ENCODE measurements at places on chromosomes 2 and 18.

- no peak for DNase-seq
These were observed 64.5 kb upstream of the PPP1CB start for GRCh38 chr2:28687171-28687570.

GRCh38 chr2:230503798-230504197 is 87.8 kb downstream of the SP100 start:
- DNase-seq: no peak

GRCh38 chr2:9675415-9676351 is 44.9 kb upstream of the YWHAQ start:
- DNase-seq: peak; percentile 96

DNA sequence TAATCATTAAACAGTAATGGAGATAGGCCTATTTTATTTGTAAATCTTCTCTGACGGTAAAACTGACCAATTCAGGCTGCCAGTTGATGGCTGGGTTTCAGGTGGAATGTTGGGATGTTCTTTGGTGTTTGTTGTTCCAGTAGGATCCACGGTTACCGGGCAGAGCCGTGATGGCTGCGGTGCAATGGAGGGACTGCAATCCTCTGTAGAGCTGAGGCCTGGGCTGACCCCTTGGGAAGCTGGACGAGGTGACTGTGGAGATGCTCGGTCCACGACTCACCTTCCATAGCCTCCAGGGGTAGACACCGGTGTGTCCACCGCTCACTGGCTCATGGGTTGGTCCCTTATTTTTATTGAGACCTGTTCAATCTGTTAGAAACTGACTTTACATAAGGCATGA is 42.5 kb downstream of the ZNF519 start:
- DNase-seq: peak; percentile 12

- no peak for DNase-seq
These were observed 138.1 kb downstream of the DNAH6 start for GRCh38 chr2:84654414-84654813.

DNA sequence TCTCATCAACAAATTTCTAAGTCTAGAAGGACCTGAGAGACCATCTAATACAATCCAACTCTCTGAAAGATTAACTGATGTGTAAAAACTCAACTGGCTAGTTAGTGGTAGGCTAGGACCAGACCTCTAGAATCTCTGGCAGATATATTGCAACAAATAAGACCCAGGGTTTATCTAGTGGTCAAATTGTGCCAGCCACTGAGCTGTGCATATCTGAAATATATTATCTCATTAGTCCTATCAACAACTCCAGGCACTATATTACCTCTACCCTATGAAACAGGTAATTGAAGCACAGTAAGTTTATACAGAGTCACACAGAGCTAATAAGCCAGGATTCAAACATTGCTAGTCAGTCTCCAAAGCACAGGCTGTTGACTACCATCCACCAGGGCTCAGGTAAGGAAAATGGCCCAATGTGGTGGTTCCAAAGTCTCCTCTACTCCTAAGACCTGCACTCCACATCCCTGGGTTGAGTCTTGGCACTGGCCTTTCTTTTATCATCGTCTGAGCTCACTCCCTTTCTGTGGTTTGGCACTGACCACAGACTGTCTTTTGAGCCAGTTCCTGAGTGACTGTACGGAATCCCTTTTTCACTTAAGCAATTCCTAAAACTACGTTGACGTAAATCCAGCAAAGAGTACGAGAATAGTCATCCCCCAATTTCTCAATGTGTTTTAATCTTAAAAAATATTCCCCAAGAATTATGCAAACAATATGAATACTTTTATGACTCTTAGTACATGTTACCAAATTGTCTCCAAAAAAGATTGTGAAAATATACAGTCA is 11.9 kb upstream of the PID1 start:
- DNase-seq: peak; percentile 97

- peak; percentile 93 for DNase-seq
These were observed 112.0 kb upstream of the CTDP1 start for GRCh38 chr18:79567481-79568147.

GRCh38 chr2:190809139-190809764 is 71.4 kb upstream of the GLS start:
- DNase-seq: peak; percentile 60

DNA sequence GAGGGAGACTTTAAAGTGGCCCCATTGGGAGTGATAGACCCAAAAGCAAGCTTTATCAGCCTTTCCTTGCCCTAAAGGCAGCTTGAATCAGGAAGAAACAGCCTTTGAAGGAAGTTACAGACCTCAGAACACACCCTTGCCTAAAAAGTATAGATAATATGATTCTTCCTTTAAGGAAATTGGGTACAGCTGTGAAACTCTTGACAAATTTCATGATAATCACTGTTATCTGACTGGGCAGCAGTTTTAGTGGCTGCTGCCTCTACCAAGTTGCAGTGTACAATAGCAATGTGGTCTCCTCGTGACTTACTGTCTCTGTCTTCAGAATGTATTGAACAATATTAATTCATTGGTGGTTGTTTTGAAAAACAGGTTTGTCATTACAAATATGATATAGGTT is 16.7 kb downstream of the HOXD1 start:
- DNase-seq: no peak

GRCh38 chr2:154855138-154855537 is 156.6 kb downstream of the KCNJ3 start:
- no peak for DNase-seq

GRCh38 chr2:40401896-40402295 is 50.0 kb downstream of the SLC8A1 start:
- DNase-seq: peak; percentile 84

DNA sequence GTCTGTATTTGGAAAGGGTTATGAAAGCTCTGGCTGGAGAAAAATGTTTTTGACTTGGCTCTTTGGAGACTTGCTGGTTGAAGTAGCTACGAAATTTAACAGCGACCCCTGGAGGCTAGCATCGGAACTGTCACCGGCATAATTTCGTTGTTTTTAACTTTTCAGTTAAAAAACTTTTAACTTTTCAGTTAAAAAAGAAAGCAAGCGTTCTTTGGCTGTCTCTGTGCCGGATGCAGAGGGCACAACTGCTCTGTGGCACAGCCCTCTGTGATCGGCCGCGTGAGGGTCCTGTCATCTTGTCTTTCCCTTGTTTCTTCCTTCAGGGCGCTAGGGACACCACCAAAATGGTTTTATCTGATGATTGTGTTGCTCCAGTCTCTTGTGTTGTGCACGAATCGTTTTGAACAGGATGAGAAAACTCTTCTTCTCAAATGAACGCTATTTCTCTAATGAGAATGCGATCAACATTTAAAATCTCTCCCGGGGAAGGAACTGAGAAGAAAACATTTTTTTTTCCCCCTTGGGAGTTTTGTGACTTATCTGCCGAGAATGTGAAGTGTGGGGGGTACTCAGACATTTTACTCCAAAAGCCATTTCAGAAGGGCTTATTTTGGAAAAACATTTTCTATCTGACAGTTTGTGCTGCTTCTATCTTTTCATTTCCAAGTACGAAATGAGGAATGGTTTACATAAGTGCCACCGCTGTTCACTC is 57.1 kb downstream of the ADCYAP1 start:
- peak; percentile 45 for DNase-seq

DNA sequence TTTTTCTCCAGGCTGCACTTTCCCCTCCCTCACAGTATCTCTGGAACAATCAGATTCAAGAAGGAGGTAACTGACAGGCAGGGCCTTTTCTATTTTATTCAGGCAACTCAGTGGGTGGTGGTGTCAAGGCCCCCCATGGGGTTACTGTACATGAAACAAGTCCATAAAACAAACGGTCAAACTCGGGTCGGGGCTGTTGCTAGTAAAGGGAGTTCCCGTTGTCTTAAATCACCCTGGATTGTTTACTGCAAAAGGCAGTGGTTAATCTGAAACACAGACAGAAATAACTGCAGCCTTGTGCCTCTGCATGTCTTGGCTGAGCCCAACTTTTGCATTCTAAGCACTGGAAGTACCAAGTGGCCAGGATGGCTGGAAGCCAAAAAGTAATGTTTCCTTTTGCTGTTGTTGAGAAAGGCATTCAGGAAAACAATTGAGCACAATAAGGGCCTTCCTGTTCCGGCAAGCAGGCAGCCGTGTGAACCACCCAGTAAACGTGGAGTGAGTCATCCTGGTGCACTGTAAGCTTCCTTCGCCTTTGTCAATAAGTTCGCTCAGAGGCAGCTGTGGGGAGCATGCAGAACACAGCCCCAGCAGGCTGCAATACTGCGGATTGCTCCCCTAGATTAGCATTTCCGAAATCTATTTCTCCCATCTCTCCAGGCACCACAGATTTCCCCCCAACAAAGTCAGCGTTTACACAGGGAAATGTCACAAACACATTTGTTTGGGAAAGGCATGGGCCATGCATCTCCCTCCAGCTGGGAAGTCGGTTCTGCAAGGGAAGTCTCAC is 149.6 kb downstream of the IRS1 start:
- peak; percentile 97 for DNase-seq

- no peak for DNase-seq
These were observed 215.1 kb downstream of the DYSF start for GRCh38 chr2:71668326-71669057.

- DNase-seq: peak; percentile 25
These were observed 102.2 kb upstream of the UXS1 start for GRCh38 chr2:106296182-106296815.

- DNase-seq: peak; percentile 46
These were observed 63.0 kb upstream of the MSH2 start for GRCh38 chr2:47339745-47340541.

GRCh38 chr2:190530248-190530900 is 4.1 kb downstream of the NEMP2 start:
- peak; percentile 66 for DNase-seq

- DNase-seq: no peak
These were observed 37.6 kb downstream of the HJURP start for GRCh38 chr2:233816771-233817170.

- DNase-seq: no peak
These were observed 354.1 kb upstream of the ATP5MC3 start for GRCh38 chr2:175535631-175536030.

GRCh38 chr18:12376034-12376753 is 833 bp downstream of the AFG3L2 start:
- DNase-seq: no peak

GRCh38 chr2:158969162-158969714 is 798 bp downstream of the TANC1 start:
- no peak for DNase-seq

GRCh38 chr2:96601382-96602292 is 36.5 kb downstream of the KANSL3 start:
- DNase-seq: no peak

GRCh38 chr18:23926571-23926970 is 88.0 kb upstream of the TTC39C start:
- no peak for DNase-seq

- DNase-seq: no peak
These were observed 49.9 kb downstream of the UGP2 start for GRCh38 chr2:63891488-63892030.

DNA sequence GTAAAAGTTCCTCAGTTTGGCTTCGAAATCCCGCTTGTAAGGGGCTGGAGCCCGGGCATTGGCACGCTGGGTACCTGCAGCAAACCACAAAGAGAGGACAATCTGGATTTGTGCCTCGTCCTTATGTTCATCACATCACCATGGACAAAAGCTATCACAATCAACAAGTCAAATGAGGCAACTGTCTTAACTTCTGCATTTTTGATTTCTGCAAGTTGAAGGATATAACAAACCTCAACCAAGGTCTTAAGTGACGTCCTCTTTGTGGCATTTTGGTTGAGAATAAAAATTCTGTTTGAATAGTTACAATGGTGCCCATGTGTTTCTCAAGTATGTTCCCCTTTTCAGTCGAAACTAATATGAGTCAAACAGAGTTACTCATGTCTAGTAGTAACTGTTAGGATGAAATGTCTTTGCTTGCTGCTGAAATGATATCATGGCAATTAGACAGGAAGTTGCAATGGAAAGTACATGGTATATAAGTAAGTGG is 70.8 kb upstream of the STK17B start:
- no peak for DNase-seq

DNA sequence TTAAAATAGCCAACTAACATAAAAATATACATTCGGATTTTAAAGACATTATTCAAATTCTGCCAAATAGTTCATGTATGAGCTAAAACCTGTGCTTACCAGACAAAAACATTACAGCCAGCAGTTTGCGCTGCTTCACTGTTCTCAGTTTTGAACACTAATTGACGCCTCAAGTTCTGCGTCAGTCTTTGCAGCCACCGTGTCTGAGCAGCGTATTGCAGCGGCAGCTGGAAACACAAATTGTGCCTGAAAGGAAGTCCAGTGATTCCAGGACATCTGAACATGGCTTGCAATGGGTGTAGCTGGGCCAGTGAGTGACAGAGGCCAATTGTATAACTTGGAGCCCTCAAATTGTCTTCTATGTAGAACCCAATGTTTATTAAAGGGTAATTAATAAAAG is 267.6 kb downstream of the TFCP2L1 start:
- no peak for DNase-seq

DNA sequence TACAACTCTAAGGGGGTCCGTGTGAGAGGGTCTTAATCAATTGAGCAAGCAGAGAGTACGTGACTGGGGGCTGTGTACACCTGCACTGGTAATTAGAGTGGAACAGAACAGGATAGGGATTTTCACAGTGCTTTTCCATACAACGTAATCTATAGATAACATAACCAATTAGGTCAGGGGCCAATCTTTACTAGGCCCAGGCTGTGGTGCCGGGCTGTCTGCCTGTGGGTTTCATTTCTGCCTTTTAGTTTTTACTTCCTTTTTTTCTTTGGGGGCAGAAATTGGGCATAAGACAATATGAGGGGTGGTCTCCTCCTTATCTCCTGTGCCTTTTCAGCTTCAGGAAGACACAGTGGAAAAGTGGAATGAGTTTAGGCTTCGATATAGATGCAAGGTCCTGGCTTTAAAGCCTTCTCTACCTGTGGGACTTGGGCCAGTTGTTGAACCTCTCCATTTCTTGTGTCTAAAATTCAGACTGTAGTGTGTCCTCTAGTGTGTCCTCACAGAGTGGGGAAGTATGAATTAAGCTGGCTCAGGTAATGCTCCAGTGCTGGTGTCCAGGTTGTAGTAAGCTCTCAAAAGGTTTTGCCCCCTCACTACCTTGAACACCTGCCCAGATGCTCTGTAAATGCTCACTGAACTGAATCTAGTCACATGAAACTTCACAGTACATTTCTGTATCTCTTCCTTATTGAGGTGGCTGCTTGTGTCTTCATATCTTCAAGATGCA is 422.8 kb downstream of the SETBP1 start:
- DNase-seq: no peak

GRCh38 chr2:197558393-197558792 is 42.5 kb downstream of the MOB4 start:
- DNase-seq: no peak

DNA sequence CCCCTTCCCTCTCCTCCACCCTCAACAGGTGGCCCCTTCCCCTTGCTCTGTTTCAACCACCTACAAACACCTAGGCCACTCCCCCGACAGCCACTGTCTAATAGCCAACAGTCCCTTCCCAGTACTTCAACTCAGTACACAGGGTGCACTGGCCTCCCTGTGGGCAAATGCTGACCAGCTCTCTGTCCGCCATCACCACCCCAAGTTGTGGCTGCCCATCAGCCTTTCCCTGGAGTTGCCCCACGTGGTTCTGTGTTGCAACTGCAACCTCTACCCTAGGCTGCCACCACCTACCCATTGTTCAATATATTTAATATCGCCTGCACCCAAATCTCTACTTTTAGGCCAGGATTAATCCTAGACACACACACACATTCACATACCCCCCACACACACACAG is 173.5 kb downstream of the MREG start:
- no peak for DNase-seq

Measured in AG10803 (cell line).